ENCODE measurements at places on chromosomes 3 and 15.

- DNase-seq: no peak
Measured at GRCh38 chr3:27542476-27542875, 58.3 kb upstream of the SLC4A7 start.

- no peak for DNase-seq
Measured at GRCh38 chr3:55283441-55283925, 203.6 kb downstream of the WNT5A start.

- DNase-seq: no peak
Measured at GRCh38 chr3:192244591-192244990, 482.8 kb downstream of the FGF12 start.

- peak; percentile 33 for DNase-seq
Measured at GRCh38 chr3:41598402-41599126, 363.3 kb downstream of the ULK4 start.

- DNase-seq: no peak
Measured at GRCh38 chr3:170637306-170637705, 51.4 kb upstream of the SLC7A14 start.

DNA sequence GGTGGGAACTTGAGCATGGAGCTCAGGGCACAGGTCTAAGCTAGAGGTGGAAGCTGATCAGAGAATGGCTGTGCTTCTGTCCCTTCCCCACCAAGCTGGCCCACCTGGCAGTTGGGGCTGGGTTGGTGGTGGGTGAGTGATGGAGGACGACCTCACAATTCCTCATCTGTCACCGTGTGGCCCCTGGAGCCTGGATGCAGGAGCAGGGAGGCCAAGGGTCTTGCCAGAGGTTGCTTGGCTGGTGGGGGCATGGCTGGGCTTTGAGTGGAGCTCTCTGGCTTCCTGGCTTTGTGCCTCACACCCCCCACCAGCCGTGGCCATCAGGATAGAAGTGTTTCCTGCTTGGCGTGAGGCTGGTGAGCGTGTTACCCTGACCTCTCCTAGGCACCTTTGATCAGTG is 36.0 kb downstream of the FBLN2 start:
- DNase-seq: no peak

Measured in HCEC 1CT (cell line).